ENCODE measurements at places on chromosomes 12 and 14. TPM values are rescaled to one million over a fixed set of nuclear protein-coding genes. Genes with fewer than 3 reads are reported as not detected.

DNA sequence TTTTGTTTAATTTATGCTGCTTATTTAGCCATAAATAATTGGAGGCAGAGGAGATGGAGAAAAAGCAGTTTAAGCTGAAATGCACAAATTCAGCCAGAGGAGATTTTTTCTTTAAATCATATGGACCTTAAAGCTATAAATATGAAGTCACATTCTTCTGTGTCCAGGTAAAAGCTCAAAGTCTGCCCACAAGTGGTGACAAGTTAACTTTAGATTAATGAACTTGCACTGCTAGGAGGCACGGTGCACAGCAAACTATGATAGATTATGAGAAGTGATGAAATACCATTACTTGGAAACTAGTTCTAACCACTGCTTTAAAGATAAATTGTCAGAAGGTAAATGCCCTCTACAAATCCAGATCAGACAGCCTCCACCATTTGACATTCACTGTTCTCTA lies 69.0 kb downstream of the IFT81 start:
- no peak for DNase-seq

Gene NIN
- total RNA-seq: 39.6 TPM

DNA sequence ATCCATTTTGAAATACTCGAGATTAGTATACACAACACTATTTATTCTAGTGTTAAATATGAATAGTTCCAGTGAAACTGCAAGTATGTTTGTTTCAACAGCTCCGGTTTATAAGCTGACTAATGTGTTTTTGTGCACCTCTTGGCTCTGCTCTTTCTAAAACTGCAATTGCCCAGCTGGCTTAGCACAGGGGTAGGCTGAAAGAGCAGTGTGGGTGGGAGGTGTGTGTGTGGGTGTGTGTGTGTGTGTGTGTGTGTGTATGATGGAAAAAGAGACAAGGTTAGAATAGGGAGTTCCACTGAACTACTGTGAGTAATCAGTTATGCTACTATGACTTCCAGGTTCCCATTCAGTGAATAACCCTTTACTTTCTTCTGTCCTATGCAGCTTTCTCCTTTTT lies 37.8 kb upstream of the DDHD1 start:
- no peak for DNase-seq

- no peak for DNase-seq
Observed at GRCh38 chr14:90644882-90645281, 171.3 kb downstream of the TTC7B start.

Gene KCNMB4
- 5.0 TPM for total RNA-seq

DNA sequence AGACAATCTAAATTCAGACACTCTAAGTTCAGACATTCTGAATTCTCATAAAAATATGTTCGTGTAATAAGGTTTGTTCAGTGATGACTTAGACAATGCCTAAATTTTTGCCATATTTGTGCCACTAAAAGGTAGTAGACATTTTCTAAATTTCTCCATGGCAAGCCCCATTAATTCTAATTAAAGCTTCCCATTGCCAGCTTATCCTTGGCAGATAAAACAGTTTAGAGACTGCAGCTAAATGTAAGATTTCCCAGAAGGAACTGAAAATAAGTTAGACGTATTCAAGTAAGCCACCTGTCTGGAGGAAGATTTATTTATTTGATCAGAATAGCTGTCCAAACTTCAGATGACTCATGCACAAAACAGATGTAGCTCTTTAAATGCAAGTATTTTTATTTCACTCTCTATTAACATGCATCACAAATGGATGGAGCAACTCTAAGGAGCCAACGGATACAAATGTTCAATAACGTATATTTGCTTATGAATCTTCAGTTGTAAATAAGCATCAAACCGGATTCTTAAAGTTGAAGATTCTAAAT lies 130.4 kb downstream of the SLC2A13 start:
- no peak for DNase-seq

GRCh38 chr14:60313093-60313492 lies 64.1 kb downstream of the PPM1A start:
- DNase-seq: no peak

DNA sequence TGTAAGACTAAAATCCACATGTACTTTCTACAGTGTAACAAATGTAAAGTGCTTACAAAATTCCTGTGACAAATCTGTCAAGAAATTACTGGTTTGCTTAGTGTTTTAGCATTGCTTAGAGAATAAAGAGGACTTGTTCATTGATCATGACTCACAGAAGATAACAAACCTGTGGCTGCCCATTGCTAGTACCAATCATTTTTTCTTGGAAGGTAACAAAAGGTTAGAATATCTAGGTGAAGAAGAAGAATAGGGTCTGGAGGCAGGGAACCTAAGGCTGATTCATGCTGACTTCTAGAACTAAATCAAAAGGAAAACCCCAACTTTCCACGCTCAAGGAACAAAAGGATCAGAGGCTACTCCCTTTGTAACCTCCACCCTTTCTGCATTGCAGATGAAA lies 232.7 kb upstream of the ABCD2 start:
- no peak for DNase-seq

DNA sequence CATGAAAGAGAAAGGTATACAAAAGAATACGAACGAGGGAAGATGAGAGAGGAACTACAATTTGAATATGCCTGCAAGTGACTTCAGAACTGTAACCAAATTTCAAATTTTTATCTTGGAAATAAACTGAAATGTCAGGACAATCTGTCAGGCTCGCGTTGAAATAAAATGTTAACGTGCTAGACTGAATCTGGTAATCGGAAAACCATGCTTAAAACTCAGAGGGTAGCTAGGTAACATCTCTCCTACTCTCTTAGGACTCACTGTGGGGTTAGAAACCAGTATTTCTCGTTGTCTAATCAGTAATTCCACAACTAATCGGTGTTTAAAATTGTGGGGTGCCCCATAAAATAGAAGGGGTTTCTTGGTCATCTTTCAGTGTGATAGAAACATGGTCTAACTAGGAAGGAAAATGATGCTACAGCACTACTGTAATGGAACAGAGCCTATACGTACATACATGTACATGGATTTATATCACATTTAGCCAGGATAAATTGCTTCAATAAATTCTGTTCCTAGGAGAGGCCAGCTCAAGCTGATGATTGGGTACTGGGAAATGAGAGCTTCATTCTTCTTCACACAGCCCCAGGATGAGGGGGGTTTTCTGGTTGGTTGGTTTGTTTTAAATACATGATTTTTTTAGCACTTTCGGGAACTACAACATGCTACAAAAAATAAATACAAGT lies 23.9 kb downstream of the ATF7 start:
- no peak for DNase-seq

Gene FSCB
- not detected for total RNA-seq

DNA sequence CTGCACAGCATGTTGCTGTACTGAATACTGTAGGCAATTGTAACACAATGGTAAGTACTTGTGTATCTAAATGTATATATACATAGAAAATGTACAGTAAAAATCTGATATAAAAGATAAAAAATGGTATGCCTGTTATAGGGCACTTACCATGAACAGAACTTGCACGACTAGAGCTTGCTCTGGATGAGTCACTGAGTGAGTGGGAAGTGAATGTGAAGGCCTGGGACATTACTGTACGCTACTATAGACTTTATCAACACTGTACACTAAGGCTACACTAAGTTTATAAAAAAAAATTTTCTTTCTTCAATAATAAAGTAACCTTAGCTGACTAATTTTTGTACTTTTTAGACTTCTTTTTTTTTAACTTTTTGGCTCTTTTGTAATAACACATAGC lies 24.2 kb upstream of the NEDD1 start:
- no peak for DNase-seq

GRCh38 chr12:121786440-121786825 lies 7.1 kb downstream of the RHOF start:
- DNase-seq: peak; percentile 99

DNA sequence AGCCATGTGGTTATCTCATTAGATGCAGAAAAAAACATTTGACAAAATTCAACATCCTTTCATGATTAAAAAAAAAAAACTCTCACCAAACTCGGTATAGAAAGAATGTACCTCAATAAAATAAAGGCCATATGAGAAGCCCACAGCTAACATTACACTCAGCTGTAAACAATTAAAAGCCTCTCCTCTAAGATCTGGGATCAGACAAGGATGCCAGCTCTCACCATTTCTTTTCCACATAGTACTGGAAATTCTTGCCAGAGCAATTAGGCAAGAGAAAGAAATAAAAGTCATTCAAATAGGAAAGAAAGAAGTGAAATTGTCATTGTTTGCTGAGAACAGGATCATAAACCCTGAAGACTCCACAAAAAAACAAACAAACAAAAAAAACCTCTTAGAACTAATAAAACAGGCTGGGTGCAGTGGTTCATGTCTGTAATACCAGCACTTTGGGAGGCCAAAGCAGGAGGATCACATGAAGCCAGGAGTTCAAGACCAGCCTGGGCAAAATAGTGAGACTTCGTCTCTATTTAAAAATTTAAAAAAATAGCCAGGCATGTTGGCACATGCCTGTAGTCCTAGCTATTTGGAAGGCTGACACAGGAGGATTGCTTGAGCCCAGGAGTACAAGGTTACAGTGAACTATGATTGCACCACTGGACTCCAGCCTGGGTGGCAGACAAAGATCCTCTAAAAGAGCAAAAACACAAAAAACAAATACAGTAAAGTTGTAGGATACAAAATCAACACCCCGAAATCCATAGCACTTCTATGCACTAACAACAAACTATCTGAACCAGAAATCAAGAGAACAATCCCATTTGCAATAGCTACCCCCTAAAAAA lies 114.4 kb downstream of the FOXA1 start:
- no peak for DNase-seq

- DNase-seq: no peak
Observed at GRCh38 chr12:44370982-44371381, 505.1 kb downstream of the NELL2 start.

DNA sequence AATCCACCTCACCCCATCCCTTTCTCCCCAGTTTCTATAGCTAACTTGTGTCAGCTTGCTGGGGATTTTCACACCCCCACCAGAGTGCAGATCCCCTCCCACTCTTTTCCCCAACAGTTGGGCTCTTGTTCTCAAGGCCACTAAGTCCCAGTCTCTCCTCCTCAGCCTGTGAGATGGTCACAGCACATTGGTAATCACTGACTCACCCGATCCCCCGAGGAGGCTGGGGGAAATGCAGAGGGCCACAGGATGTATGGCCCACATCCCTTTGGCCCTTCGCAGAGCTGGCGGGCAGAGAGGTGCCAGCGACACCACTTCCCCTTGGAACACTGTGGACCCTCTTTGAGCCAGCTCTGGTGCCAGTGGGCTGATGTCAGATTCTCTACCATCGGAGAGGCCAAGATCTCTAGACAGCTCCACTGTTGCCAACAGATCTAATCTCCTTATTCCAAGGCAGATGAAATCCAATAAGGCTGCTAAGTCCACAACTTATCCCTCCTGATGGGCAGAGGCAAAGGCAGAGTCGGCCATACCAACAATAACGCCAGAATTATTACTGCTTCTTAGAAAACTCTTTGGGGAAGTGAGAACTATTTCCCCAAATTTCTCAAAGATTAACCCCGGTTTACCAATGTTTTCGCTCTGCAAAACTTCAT lies 1.6 kb downstream of the FMNL3 start:
- DNase-seq: no peak

DNA sequence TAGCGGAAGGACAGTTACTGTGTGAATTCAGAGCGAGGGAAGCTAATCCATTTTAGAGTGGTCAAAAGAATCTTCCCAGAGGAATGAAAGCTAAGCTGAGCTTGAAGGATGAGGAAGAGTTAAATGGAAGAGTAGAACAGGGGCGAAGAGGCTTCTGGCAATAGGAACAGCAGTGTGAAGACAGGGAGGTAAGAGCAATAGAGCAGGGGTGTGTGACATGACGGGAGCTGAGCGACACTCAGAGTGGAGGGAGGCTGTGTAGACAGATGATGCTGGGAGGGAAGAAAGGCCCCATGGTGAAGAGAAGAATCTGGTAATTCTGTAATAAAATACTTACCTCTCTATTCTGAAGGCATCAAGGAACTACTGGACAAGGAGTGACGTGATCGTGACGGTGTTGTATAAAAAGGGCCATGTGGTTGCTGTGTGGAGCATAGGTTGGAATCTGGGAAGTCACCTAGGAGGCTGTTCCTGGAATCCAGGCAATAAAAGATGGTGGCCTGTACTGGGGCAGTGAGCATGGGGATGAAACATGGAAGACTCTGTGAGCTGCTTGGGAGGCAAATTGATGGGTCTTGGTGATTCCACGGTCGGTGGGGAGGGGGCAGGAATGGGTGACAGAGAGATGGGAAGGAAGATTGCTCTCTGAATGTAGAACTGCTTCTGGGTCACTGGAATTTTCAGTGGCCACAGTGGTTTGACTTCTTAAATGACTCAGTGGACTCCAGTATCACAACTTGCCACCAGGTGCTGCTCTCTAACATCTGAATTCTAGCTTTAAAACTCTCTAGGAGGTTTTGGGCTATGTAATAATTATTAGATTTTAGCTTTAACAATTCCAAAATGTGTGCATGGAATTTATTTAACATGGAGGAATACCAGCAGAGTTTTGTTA lies 164.1 kb downstream of the ATP23 start:
- DNase-seq: no peak

- no peak for DNase-seq
Observed at GRCh38 chr12:104171785-104172569, 34.0 kb upstream of the NFYB start.

DNA sequence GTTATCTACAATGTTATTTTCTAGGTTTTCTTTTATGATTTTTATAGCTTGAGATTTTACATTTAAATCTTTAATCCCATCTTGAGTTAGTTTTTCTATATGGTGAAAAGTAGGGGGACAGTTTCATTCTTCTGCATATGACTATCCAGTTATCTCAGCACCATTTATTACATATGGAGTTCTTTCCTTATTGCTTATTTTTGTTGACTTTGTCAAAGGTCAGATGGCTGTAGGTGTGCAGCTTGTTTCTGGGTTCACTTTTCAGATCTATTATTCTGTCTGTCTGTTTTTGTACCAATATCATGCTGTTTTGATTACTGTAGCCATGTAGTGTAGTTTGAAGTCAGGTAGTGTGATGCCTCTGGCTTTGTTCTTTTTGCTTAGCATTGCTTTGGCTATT lies 477.3 kb downstream of the TMEM117 start:
- no peak for DNase-seq

Gene PRB2
- total RNA-seq: not detected

GRCh38 chr12:13233830-13234641 lies 37.5 kb downstream of the EMP1 start:
- peak; percentile 61 for DNase-seq

DNA sequence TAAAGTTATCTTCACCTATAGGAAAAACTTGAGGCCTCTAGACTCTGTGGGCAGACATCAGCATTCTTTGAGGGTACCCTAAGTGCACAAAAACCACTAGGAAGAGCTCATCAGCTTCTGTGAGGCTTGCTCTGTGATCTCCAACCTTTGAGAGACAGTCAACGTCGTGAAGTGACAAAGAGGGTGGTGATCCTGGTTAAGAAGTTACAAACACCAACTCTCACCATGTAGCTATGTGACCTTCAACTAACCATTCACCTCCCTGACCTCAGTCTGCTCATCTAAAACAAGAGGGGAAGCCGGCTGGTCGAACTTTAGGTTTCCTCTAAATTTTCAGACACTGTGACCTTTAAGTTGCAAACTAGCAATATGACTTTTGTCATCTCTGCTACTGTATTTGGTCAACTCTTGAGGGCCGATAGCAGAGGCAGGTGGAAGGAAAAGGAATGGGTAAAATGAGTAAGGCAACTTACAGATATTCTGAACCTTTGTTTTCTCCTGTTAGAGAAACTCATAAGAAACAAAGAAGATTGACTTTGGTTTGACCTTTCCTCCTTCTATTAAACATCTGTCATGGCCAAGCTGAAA lies 103.2 kb upstream of the PARP11 start:
- no peak for DNase-seq

- DNase-seq: no peak
Observed at GRCh38 chr12:71449373-71450070, 9.9 kb downstream of the LGR5 start.

GRCh38 chr12:88493636-88494035 lies 86.6 kb downstream of the KITLG start:
- DNase-seq: no peak
